ENCODE measurements at places on chromosomes 4 and X.

DNA sequence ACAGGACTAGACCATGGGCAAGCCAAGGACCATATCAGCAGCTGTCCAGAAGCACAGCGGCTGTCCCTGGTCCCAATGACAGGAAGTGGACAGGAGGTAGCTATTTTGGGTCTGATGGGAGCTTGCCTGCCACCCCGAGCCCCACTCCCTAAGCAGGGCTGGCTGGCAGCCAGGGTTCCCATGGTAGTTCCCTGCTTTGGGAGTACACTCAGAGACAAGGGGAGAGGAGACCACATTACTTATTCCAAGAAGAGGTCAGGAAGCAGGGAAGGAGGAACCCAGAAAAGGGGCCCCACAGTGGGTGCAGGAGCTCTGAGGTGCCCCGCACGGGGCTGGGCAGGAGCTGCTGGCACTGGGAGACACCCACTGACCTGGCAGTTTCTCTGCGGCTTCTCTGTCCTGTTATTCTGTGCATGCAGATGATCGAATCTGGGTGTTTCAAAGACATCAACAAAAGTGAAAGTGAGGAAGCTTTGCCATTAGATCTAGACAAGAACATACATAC, 36.3 kb downstream of the HTT-AS start:
- DNase-seq: no peak

- DNase-seq: no peak
Measured at GRCh38 chr4:100348473-100348872, 158.2 kb upstream of the DDIT4L start.

DNA sequence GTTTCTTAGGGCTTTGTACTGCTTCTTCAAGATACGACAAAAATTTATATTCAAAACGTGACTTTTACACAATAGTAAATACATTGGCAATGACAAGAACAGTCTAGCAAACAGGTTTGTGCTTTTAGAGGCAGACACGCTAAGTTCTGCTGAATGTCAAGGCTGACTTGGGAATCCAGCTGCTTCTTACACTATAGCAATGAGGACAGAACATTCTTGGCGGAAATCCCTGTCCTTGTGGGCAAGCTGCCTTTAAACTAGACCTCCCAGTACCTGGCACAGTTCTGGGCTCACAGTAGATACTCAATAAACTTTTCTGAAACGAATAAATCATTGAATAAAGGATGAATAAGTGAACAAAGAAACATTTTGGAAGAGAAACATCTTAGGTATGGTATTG, 148.2 kb downstream of the RASL11B start:
- DNase-seq: no peak

- DNase-seq: no peak
Measured at GRCh38 chrX:2677764-2678163, 13.3 kb upstream of the CD99 start.

GRCh38 chr4:56995525-56995924, 16.8 kb downstream of the POLR2B start:
- DNase-seq: no peak

DNA sequence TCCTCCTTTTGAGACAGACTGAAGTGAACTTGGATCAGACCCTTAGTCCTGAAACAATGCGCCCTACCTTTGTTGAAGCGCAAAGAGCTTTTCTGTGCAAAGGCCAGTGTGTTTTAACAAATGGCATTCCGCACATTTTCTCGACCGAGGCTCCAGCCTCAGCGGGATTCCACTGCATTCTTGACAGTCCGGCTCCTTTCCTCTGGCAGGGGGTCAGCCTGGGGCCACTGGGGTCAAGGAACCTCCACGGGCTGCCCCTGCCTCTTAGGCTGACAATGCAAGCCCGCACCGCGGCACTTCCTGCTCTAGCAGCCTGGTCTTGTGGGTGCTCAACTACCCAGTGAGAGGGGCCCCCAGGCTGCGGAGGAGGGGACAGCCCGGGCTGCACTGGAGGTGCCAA, 47.2 kb upstream of the TFDP3 start:
- no peak for DNase-seq

- DNase-seq: no peak
Measured at GRCh38 chr4:91984466-91984865, 319.3 kb upstream of the GRID2 start.

DNA sequence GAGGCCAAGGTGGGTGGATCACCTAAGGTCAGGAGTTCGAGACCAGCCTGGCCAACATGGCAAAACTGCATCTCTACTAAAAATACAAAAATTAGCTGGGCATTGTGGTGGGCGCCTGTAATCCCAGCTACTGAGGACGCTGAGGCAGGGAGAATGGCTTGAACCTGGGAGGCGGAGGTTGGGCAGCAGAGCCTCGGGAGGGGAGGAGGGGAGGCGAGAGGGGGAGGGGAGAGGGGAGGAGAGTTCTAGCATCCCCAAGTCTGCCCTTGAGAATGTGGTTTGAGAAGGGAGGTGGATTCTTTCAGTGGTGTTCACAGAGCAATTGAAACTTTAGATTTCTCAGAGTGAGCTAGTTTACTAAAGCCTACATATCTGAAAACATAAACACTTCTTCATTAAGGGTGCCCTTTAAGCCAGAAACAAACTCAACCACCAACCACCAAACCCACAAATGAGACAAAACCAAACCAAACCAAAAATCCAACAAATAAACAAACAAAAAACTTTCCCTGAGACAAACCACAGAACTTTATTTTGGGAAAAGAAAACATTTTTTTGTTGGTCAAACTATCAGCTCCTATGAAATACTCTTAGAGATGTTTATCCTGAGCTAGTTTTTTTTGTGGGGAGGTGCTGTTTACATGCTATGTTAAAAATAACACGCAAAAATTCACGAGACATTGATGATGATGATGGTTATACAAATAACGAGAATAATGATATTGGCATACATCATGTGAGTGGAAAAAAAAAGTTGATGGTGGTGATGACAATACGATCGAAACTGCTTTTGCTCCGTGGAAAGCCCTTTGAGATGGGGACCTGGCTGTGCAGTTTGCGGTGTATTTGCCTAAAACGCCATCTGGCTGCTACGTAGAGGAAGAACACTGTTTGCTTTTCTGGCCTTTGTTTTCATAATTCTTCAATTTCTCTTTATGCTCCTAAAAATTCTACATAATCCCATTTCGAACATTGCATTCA, 98.2 kb upstream of the PRKX start:
- DNase-seq: no peak

DNA sequence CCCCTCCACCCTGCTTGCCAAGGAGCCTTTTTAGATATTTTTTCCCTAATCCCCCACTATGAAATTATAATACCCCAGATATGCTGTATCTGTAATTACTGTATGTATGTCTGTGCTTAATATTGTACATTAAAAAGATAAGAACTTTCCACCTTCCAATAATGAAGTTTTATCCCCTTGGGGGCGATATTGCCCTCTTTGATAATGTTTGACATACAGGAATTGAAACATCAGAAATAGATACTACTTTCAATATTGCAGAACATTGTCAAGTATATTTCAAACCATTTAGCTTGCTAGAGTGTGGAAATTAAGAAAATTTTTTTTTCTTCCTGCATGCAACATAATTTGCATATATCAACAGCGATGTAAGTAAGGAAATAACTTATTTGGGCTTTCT, 58.9 kb downstream of the NAF1 start:
- no peak for DNase-seq

- DNase-seq: no peak
Measured at GRCh38 chr4:24798036-24798610, 2.8 kb downstream of the SOD3 start.

- DNase-seq: peak; percentile 13
Measured at GRCh38 chrX:111098874-111099273, 2.9 kb downstream of the PAK3 start.

DNA sequence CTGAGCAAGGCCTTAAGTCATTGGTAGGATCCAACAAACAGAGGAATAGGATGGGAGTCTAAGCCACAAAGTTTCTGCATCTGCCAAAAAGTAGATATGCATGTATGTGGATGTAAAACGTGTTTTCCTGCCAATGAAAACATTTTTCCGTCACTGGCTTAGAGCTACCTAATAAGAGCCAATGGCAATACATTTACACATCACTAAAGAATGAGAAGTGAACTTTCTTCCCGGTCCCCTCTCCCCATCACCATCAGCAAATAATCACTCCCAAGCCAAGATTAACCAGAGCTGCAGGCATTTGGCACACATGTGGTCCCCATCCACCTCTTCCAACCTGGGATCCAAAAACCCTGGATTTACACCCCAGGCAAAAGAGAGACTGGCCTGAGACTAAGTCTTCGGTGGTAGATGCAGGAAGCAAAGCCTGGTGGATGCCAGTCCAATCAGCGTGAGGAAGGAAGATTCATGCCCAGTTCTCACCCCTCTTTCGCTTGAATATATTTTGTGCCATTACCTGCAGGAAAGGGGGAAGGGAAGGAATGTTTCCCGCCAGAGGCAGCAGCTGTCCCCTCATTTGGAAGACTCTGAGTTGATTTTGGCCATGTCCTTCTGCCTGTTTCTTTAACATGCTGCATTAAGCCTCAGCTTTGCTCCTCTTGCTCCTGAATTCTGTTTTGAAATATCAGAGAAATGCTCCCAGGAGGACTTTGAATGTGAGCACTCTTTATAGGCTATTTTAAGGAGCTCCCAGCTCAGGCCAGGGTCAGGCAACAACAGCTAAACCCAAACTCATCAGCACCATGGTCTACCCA, 131.4 kb downstream of the CHIC2 start:
- DNase-seq: no peak

DNA sequence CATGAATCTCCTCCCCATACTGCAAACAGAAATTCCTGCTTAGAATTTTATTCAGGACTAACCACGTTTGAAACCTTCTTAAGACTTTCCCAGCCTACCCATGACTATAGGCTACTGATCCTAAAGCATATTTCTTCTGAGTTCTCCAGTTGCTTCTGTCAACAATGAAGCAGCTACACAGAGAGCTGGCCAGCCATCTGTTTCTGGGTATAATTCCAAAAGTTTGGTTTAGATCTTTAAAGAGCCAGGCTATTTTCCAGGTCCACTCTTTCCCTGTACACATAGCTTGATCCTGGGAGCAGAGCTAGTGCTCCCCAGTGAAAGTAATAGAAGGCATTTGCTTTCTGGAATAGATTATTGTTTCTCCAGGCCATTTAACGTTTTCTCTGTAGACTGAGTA, 4.0 kb upstream of the ITM2A start:
- DNase-seq: no peak

GRCh38 chr4:74376888-74377483, 12.0 kb downstream of the EREG start:
- DNase-seq: no peak

- DNase-seq: no peak
Measured at GRCh38 chrX:134909261-134909660, 81.5 kb upstream of the SMIM10 start.

DNA sequence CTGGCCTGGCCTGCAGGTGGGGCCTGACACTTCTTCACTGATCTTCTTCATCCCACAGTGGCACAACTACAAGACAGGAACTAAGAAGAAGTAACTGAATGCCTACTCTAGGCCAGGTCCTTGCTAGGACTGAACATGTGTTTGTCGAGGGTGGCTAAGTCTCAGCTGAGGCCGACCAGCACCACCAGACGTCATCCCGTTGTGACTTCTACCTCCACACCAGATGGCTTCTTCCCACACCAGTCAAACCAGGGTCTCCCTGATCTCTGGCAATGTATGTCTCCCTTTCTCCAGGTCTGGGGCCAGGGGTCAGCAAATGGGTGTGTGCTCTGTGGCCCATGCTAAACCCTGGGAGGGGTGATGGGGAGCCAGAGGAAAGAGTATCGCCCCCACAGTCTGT, 40.2 kb downstream of the PJA1 start:
- DNase-seq: no peak

DNA sequence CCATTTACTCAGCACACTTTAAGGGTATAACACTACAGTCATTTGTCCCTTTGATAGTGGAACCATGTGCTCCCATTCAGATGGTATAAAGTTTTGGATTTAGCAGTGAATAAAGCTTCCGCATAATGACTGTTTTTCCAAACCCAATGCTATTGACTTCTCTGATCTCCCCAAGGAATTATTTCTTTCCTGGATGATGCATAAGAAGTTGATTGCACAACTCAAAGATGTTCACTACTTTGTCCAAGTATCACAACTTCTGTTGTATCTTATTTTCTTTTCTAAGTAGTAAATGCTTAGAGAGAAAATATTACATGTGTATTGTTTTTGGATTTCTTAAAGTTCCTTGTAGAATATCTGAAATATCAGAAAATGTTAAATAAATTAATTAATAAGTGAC, 300.2 kb downstream of the GPM6A start:
- no peak for DNase-seq

- no peak for DNase-seq
Measured at GRCh38 chr4:5524446-5525299, 183.7 kb downstream of the EVC2 start.

GRCh38 chr4:7753931-7754465, 185.7 kb downstream of the AFAP1 start:
- DNase-seq: no peak

- DNase-seq: no peak
Measured at GRCh38 chr4:12399781-12400180, 971.1 kb upstream of the HS3ST1 start.

DNA sequence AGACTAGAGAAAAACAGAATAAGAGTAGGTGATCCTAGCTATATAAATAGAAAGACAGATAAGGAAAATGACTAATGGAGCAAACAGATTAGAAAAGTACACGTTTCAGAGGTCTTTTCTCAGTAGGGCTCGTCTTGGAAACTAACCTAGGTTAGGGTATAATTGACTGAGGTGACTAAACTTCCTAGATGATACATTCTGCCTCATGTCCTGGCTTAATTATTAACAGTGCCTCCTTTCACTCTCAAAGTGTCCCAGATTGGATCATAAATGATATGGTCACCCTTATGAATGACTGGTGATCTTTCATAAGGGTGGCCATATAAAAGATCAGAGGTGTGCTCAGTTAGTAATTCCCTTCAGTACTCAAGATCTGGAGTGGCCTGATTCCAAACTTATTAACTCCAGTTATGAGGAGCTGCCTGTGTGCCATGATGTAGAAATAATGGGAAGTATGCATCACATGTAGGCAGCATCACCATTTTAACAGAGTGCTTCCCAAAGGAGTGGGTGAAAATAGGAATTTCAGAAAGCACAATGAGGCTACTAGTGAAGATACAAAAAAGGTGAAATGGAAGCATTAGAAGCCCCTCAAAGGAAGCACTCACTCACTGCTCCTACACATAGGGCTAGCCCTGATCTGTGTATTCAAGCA, 14.7 kb upstream of the GRIA3 start:
- DNase-seq: no peak

DNA sequence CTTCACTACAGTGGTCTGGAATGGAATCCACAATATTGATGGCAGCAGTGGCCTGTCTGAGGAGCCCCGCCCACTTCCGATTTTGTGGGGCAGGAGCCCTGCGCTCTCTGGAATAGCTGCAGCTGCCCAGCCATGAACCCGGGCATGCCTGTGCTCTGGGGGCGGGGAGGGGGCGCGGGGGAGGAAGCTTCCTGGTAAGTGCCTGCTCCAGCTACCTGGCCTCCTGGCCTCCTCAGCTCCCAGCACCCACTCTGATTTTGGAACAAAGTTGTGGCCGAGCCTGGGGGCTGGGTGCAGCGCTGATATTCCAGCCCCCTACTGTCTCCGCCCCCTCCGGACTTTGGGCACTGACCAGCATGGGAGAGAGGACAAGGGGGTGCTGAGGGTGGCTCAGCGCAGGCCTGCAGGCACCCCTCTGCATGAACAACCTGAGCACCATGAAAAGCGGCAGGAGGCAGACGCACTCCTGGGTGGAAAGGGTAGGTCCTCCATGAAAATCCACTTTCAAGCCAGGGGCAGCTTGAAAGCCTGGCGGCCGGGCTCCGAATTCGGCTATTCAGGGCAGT, 972.7 kb upstream of the AGA start:
- DNase-seq: no peak

Data from stimulated activated CD8-positive, alpha-beta memory T cell treated with anti-CD3 and anti-CD28 coated beads, Interleukin-7, amount 100 ng/mL, for 1 hour (primary cell).